GM12878 (cell line): ENCODE measurements at places on chromosomes 3 and 15.

DNA sequence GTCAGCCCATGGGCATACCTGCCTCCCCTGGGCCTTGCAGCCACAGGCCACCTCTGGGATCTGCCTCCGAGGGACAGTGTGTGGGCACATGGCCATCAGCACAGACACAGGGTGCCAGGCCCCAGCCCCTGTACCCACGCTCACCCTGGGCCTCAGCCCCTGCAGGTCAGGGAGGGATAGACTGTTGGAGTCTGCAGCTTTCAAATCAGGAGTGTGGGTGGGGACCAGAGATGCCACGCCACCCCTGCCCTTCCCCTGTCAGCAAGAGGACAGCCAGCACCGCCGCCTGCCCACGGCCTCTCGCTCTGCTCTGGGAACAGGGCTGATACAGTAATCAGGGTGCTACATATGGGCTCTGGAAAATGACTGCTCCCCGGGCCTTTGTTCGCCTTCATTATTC lies 72.7 kb downstream of the DNAJB8 start:
- no peak for DNase-seq

GRCh38 chr3:147866561-147866960 lies 457.4 kb downstream of the ZIC1 start:
- no peak for DNase-seq

GRCh38 chr3:147416931-147417330 lies 7.8 kb downstream of the ZIC1 start:
- no peak for DNase-seq

DNA sequence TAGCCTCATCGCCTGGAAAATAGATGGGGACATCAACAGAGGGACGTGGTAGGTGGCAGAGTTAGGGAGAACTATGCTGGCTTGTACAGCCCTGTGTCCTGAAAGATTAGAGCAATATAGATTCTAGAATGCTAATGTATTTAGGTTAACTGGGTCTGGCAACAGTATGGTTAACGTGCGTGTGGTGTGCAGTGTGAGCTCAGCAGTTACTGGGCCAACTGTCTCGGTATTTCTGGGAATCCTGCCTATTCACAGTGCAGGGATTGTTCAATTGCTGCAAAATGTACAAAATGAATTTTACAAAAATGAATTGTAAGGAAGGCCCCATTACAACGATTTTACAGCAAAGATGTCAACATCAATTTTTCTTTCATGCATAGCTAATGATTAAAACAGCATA lies 20.6 kb downstream of the MEIS2 start:
- no peak for DNase-seq

GRCh38 chr15:39393575-39394335 lies 187.1 kb upstream of the THBS1 start:
- no peak for DNase-seq

- no peak for DNase-seq
Observed at GRCh38 chr15:64070965-64071851, 22.4 kb downstream of the CIAO2A start.

- no peak for DNase-seq
Observed at GRCh38 chr3:33092496-33093254, 4.3 kb downstream of the GLB1 start.
